ENCODE measurements at places on chromosomes 4 and X.

DNA sequence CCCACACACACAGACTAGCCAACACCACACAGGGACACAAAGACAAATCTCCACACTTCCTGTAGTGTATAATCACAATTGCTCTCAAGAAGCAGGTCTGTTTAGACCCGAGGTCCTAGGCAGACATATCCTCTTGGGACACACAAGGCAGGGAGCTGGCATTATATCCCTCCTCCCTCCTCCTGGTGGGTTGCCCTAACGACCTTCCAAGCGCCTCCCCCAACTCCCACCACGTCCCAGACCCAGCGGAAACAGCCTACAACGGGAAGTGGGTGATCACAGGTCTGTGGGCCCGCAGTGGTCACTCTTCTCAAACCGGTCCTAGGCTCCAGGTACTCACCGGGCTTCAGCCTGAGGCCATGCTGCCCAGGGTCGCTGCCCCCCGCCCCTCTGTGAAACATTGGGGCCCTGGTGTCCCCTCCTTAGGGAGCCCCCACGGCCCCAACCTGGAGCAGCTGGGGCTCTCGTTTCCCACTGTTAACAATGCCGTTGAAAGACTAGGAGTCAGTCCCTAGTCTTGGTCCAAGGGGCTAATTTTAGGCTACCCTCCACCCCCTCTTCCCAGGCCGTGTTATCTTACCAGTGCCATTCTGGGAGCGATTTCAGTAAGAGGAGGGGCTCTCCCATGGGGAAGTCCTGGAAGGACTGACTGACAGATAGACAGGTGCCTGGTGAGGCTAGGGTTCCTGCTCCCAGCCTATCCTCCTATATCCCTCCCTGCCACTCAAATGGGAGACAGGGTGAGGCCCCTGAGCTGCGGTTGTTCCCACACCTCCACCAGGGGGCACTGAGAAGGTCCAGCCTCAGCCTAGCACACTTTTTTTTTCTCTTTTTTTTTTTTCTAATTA, at the start of gene ASB12:
Gene ASB12, minus strand, starts transcription at position 485 of the 848 bp plus-strand sequence. CDS start 4,957 bp downstream, outside the sequence.
- no peak for DNase-seq

DNA sequence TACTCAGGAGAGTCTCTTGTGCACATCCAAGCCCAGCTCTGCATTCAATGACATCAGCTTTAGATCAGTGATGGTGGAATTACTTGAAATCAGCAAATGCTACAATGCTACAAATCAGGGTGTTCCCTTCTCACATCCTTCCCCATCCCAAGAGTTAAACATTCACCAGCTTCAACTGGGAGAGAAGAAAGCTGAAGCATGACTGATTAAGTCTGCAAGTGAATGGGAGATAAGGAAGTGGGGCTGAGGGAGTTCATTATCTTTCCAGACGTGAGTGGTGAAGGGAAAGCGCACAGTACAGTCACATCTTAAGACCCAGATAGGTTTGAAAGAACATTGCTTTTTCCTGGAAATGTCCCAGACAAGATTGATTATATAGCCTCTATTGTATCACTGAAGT, 26.2 kb upstream of the MAP9 start:
- no peak for DNase-seq

- no peak for DNase-seq
Observed at GRCh38 chrX:9759337-9759736, 6.3 kb downstream of the GPR143 start.

GRCh38 chr4:153398713-153399112, 54.2 kb downstream of the MND1 start:
- DNase-seq, result no peak

DNA sequence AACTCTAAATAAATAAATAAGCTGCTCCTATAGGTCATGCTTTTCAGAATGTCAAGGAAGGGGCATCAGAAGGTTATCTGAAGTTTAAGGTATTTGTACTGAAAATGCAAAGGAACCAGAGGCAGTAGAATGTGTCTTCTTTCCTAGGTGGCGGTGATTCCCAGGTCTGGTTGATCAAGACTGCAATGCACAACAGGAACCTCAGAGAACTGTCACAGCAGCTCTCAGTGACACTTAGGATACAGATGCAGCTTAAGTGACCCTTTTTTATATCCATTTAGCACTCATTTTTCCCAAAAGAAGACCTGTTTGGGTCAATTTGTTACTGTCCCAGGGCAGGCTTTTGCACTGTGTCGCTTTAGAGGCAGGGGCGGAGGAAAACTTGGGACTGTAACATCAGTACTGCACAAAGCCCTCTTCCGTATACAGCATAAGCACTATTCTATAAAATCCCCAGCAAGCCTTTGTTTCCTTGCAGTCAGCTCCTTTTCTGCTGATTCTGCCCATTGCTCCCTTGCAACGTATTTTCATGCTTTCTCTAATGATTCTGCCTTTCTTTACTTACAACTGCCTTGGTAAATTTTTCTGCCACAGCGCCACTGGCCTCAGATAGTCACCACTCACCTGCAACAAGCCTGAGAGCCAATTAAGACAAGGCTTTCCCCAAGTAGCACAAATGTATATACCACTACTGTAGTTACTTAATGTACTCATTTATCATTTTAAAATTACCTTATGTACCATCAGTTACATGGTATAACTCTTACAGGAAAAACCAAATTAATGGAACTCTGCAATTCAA, 1.5 kb upstream of the MND1 start:
- DNase-seq, result no peak

DNA sequence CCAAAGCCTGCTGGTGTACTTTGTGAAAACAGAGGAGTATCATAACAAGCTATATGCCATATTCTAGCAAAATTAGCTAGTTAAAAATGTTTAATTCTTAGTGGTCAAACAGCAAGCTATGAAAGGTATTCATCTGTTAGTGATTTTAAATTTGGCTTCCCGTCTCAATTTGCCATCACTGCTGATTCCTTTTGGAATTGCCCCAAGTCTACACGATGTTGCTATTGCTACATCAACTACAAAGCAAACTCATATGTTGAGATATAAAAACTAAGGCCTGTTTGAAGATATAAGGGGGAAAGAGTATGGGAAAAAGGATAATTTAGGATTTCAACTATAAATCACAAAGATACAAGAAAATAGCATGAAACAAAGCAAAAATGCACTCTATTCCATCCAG, 146.1 kb downstream of the COL25A1 start:
- DNase-seq, result no peak

GRCh38 chr4:153497091-153497531, 31.0 kb downstream of the TMEM131L start:
- peak; percentile 75 for DNase-seq

GRCh38 chr4:184400375-184400870, 73.9 kb downstream of the IRF2 start:
- no peak for DNase-seq

Measured in activated CD4-positive, alpha-beta T cell treated with anti-CD3 and anti-CD28 coated beads for 36 hours (primary cell).